ENCODE measurements at places on chromosomes 7 and 10. TPM values are rescaled to one million over a fixed set of nuclear protein-coding genes. Genes with fewer than 3 reads are reported as not detected.

DNA sequence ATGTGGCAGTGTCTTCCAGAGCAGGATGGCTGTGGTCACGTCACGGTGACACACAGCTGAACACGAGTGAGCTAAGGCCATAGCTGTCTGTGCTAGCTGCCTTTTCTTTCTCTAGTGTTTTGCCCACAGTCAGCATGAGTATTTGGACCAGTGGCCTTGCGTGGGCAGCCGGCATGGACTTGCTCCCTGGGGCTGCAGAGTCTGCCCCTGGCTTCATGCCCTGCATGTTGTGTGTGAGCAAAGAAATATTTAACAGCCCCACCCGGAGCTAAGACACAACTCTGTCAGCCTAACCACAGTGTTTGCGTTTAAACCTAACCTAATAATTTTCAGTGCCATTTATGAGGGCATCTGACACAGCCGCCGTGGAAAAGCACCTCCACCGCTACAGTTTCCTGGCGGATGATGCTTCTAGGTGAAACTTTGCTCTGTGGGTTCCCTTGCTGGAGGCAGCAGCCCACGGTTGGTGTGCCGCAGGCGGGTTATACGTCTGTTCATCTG, 14.6 kb downstream of the CHST12 start:
- no peak for DNase-seq

- DNase-seq: no peak
Measured at GRCh38 chr7:138556771-138557484, 96.9 kb downstream of the TRIM24 start.

DNA sequence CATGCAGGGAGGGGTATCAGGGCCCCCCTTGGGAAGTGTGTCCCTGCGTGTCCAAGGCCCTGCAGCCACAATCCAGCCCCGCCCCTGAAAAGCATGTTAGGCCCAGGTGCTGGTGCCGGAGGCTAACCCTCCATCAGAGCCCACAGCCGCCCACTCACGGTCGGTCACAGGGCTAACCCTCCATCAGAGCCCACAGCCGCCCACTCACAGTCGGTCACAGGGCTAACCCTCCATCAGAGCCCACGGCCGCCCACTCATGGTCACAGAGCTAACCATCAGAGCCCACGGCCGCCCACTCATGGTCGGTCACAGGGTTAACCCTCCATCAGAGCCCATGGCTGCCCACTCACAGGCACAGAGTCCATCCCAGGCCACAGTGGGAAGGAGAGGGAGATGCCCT, 426.0 kb downstream of the DNAJB6 start:
- DNase-seq: no peak

- DNase-seq: no peak
Measured at GRCh38 chr7:90842430-90842788, 246.3 kb downstream of the CDK14 start.

- no peak for DNase-seq
Measured at GRCh38 chr7:117825132-117825531, 48.1 kb downstream of the CTTNBP2 start.

- no peak for DNase-seq
Measured at GRCh38 chr10:128065881-128066534, 60.2 kb downstream of the MKI67 start.

DNA sequence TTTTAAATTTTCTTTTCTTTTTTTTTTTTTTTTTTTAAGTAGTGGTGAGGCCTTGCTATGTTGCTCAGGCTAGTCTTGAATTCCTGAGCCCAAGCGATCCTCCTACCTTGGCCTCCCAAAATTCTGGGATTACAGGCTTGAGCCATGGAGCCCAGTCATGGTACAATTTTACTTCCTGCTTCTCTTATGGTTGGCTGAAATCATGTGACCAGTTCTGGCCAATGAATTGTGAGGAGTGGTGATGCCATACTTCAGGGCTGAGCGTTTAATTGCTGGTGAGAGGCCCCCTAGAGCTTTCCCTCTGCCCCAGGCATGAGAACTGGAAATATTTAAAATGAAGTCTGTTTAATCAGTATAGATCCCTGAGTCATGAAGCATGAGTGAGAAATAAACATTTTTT, 22.2 kb upstream of the BAIAP2L1 start:
- DNase-seq: no peak

GRCh38 chr10:11612021-11613001, 861 bp upstream of the USP6NL start:
- DNase-seq: no peak

DNA sequence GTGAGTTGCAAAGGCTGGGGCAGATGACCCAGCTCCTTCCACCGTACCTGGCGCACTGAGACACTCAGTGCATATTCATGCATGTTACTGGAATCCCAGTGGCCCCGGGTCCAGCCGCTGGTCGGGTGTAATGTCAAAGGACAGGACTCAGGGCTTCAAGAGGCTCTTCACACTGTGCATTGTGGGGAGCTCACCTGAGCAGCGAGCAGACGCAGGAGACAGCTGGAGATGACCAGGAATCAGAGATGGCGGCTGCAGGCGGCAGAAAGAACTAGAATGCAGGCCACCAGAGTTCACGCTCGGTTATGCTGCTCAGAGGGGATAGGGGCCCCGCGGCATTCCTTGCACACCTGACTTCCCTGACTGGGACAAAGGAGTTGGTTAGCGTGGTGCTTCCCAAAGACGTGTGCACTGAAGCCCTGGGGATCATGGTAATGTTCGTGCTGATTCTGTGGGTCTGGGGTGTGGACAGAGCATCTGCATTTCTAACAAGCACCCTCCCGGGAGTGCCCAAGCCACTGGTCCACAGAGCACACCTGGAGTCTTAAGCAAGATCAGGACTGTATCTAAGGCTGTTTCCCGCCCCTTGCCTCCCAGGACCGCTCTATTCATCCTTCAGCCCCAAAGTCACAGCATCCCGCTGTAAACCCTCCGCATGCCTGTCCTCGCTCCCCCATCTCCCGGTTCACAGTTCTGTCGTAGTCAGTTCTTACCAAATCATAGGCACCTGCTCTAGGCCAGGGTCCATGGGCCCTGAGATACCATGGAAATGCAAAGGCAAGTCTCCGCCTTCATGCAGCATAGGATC, 71.0 kb downstream of the MKI67 start:
- no peak for DNase-seq

DNA sequence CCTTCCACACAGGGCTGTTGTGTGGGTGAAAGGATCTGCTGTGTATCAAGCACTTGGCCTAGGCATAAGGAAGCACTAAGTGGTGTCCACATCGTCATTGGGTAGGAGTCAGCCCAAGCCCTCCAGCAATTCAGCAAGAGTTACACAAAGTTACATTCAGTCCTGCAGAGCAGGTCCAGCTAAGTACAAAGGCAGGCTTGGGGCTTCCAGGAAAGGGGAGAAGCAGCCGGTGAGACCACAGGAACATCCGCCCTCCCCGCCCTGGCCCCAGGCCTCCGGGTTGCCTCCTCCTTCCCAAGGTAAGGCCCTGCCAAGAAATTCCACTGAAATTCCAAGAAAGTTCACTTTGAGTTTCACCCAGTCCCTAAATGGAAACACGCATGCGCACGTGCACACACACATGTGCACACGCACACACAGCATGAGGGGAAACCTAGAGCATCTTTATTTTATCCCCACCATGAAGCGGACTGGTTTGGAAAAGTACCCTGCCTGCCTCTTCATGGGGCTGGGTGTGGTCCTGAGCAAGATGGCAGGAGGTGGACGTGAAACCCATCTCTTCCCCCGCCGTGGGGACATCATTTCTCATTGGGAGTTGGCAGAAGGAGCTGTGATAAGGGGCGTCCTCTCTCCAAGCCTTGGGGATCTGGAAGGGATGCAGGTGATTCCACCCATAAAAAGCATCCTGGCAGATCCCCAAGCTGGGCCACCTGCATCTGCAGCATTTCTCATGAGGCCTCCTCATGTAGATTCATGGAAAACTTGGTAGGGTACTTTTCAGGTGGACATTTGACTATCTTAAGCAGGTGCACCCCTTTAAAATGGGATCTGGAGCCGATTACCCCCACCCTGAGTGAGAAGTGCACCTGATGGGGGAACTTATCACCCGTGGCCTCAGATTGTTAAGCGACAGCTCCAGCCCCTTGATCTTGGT, 69.1 kb upstream of the NANOS1 start:
- DNase-seq: no peak

- no peak for DNase-seq
Measured at GRCh38 chr7:108257954-108258353, 127.8 kb upstream of the LAMB4 start.

DNA sequence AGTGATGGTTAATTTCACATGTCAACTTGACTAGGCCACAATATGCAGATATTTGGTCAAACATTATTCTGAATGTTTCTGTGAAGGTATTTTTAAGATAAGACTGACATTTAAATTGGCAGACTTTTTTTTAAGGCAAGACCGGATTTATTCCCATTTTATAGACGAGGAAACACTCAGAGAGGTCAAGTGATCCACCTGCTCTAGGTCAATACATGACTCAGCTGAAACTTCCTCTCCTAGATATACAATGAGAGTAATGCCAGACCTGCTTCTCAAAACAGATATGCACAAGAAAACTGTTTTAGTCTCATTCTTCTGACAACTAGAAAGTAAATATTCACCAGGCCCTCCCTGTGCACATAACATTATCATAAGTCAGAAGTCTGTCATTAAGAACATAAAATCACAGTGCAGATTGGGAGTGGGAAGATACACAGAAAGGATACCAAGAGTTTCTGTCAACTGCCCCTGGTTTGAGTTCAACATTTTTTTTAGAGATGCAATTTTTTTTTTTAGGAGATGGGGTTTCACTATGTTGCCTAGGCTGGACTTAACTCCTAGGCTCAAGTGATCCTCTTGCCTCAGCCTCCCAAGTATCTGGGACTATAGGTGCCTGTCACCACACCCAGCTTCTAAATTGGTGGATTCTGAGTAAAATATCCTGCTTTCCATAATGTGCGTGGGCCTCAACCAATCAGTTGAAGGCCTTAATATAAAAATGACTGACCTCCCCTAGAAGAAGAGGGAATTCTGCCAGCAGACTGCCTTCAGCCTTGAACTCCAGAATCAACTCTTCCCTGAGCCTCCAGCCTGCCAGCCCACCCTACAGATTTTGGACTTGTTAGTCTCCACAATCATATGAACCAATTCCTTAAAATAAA, 121.4 kb downstream of the ZFAND4 start:
- DNase-seq: no peak

DNA sequence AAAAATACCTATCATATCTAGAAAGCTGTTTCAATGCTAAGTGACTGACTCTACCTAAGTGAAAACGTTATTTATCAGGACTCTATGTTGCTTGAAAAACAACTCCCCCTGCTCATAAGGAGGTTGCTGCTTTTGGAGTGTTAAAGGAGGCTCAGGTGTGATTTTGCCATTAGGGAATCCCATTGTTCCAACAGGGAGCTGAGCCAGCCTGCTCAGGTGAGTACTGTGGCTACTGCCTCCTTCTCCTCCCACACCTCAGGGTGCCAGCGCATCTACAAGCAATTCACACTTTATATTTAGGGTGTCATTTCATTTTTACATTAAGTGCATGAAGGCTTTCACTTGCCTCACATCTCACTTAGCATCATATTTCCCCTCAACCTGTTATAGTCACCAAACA, 84.7 kb downstream of the SEM1 start:
- no peak for DNase-seq

GRCh38 chr7:42869131-42870020, 42.5 kb downstream of the C7orf25 start:
- DNase-seq: no peak

- no peak for DNase-seq
Measured at GRCh38 chr7:102063690-102064180, 222.9 kb upstream of the SH2B2 start.

DNA sequence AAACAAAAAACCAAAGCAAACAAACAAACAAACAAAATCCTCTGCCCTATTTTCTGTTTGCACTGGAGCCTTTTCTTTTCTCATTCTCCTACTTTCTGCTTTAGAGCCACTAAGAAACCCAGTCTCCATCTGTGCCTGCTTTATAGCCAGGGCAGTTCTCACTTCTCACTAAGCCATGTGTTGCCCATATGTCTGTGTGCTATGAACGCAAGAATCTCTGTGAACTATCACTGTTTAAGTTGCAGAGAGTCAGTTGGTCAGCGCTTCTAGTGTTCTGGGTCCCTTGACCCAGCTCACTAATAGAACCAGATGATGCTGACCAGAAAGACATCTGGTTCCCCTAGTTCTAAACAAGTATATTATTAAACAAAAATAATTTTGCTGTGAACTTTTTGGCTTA, 81.4 kb downstream of the FAM185A start:
- DNase-seq: no peak

GRCh38 chr10:106252541-106252940, 912.0 kb downstream of the SORCS1 start:
- no peak for DNase-seq

GRCh38 chr7:117630501-117630900, 150.7 kb downstream of the CFTR start:
- no peak for DNase-seq

DNA sequence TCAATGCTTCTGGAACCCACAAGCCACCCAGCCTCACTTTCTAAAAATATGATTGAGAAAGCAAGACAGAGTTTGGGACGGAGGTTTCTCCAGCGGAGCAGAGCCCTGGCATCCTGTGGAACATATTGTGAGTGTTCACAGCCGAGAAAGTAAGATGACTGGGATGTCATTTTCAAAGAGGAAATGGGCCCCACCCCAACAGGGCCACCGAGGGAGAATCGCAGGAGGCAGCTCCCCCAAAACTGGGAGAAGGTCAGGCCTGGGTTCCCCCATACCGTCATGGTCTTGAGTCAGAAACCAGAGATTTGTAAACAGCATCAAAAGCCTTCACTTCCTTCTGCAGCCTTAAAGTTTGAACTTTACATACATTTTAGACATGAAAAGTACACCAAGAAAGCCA, 560.0 kb downstream of the PTPRN2 start:
- no peak for DNase-seq

DNA sequence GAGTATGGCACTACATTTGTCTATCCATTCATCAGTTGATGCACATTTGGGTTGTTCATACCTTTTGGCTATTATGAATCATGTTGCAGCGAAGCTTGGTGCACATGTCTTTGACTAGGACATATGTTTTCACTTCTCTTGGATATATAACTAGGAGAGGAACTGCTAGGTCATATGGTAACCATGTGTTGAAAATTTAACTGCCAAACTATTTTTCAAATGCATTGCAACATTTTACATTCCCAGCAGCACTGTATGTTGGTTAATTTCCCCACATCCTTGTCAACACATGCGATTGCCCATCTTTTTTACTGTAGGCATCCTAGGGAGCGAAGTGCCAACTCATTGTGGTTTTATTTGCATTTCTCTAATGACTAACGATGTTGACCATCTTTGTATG, 183.4 kb downstream of the PRKCQ start:
- DNase-seq: no peak

AASS gene
- polyA plus RNA-seq: 58.7 TPM

CD36 gene
- polyA plus RNA-seq: 24.5 TPM

PTPRZ1 gene
- polyA plus RNA-seq: 3.3 TPM

CCDC3 gene
- polyA plus RNA-seq: 10.7 TPM

TMEM196 gene
- polyA plus RNA-seq: 0.08 TPM

GBX1 gene
- polyA plus RNA-seq: 0.33 TPM

POLR2J2 gene
- 1.5 TPM for polyA plus RNA-seq

ANXA8L1 gene
- not detected for polyA plus RNA-seq

HYAL4 gene
- polyA plus RNA-seq: not detected

PRTFDC1 gene
- polyA plus RNA-seq: 49.2 TPM

ATRNL1 gene
- polyA plus RNA-seq: 33.2 TPM

TWIST1 gene
- 5.9 TPM for polyA plus RNA-seq

Data from left renal cortex interstitium (tissue), 4 donors.